Left lobe of liver (tissue), 2 donors: ENCODE measurements at places on chromosomes 7 and 10.

DNA sequence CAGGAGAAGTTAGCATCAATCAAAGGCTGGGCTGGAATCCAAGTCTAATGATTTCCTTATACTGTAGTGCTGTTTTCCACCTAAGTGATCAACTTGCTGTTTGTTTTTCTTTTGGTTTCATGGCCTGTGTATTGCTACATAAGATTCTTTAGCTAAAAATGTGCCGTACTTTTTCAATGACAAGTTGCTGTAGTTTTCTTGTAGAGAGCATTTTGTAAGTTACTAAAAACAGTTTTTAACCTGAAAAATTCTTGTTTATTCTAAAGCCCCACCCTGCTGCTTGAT lies 1.3 kb downstream of the HELLS start:
- DNase-seq, result no peak

DNA sequence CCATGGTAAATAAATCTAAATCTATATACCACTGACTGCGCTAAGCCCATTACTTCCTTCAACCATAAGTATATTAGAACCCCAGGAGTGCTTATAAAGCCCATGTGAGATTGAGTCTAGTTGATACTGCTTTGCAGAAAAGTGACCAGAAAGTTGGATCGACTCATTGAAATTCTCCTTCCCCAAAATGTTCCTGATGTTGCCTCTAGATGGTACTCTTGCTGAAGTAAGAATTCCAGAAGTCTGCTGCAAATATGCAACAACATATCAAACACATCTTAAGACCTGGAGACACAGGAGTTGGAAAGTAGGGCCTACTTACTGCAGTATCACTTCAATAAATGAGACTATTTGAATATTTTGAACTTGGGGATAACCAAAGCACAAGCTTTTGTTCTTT lies 550.8 kb downstream of the IPMK start:
- DNase-seq, result no peak

DNA sequence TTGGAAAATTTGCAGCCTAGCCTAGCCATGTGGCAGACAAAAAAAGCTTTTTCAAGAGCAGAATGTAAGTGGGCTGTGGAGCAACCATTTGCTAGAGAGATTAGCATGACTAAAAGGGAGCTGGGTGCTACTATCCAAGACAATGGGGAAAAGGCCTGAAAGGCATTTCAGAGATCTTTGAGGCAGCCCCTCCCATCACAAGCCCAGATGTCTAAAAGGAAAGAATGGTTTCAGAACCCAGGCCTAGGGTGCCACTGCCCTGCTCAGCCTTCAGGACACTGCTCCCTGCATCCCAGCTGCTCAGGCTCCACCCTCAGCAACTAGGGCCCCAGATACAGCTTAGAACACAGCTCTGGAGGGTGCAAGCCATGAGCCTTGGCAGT lies 24.7 kb downstream of the PNLIPRP3 start:
- DNase-seq, result no peak

DNA sequence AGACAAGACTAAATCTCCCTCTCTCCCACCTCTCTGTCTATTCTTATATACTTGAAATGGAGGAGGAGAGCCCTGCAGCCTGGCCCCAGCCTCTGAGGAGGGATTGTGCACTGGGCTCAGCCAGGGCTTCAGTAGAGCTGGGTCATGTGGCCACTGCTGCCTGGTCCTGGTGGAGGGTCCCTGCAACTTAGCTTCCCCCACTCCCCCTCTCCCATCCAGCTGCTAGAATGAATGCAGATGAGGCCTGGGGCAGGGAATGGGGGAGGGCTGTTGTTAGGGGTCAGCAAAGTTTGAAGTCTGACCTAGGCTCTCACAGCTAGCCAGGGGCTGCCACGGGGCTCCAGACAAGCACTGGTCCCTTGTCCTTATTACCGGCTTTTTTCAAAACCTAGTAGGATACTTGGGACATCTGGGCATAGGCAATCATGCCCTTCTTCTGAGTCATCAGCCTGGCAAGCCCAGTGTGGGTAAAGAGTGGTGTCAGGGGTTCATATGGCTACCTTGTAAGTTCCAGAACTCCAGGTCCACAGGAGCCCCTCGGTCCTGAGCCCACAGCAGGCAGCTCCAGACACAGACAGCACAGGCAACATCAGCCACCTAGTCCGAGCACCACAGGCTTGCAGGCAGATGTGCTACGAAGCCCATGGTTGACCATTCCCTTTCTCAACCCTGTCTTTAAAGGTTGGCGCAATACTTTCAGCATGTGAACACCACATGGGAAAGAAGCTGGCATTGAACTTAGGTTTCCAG lies 12.8 kb upstream of the CXCL12 start:
- no peak for DNase-seq
